ENCODE measurements at places on chromosomes 3 and 15. TPM values are rescaled to one million over a fixed set of nuclear protein-coding genes. Genes with fewer than 3 reads are reported as not detected.

Gene UROC1
- not detected for total RNA-seq

GRCh38 chr3:73197187-73197586 is 135.7 kb downstream of the EBLN2 start:
- H3K4me3 ChIP-seq, result no peak overlapping the region
- no peaks in the 10 kb centered on the region for H3K36me3 ChIP-seq
- H3K4me1 ChIP-seq, result no peaks in the 10 kb centered on the region
- H3K27me3 ChIP-seq, result peaks cover 8% of the 10 kb centered on the region

GRCh38 chr15:38238311-38238710 is 14.3 kb upstream of the SPRED1 start:
- H3K36me3 ChIP-seq, result no peaks in the 10 kb centered on the region
- no peaks in the 10 kb centered on the region for H3K4me1 ChIP-seq
- H3K27ac ChIP-seq, result no peak overlapping the region
- DNase-seq, result no peak
- H3K27me3 ChIP-seq, result peaks cover 20% of the 10 kb centered on the region

Gene RBP2
- total RNA-seq, result not detected

Gene RTP2
- not detected for total RNA-seq

DNA sequence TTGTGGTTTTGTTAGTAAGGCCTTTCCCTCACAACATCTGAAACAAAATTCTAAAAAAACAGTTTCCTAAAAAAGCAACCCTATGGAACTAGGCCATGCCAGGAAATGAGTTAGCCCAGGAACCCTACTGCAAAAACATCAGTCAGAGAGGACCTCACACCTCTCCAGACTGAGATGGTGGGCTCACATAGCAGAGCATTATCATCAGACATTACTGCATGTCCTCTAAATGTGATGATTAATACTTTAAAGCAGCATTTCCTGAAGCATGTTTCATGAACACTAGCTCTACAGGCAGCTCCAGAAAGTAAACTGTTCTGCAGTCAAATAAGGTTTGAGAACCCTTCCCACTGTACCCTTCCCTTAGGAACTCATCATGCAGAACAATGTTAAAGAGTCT is 232.3 kb upstream of the MRPL3 start:
- peaks cover 2% of the 10 kb centered on the region for H3K27me3 ChIP-seq
- no peak overlapping the region for H3K27ac ChIP-seq
- no peak for DNase-seq
